ENCODE measurements at places on chromosomes 4 and X.

GRCh38 chrX:3678328-3678727 lies 35.1 kb downstream of the PRKX start:
- DNase-seq = no peak

DNA sequence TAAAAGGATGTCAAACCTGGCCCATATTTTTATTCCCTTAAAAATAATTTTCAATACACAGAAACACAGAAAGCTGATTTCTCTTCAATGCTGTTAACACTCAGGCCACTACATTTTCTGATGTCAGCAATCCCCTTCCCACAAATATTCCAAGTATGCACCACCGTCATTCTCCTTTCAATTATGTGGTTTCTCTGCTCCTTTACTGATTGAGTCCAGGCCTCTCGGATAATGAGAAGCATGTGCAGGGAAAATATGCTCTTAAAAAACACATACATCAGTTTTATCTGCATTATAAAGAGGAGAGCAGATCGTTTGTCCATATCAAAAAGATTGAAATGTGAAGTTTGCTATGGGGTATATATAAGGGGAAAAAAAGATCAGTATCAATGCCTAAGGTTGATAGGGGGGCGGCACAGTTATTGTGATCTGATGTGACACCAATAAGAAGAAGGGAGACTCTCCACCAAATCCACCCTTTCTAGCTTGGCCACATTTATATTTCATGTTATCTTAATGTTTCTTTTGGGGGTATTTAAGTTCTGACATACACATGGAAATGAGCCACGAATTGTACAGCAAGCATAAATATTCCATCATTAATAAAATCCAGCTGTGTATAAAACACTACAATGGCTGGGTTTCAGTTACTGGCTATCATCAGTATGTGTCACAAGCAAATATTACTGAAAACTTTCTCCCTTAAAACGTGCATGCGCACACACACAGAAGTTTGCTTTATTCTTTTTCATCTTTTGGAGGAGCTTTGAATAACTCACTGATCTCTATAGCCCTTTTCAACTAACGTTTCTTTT lies 6.4 kb downstream of the AMOT start:
- DNase-seq = no peak

- no peak for DNase-seq
These were observed 8.4 kb downstream of the N4BP2 start for GRCh38 chr4:40065010-40065409.

- DNase-seq = no peak
These were observed at the start of gene BEX4 for GRCh38 chrX:103214870-103215424. BEX4 (plus strand) TSS chrX:103215108; CDS start chrX:103216154, 1,046 bp downstream.

DNA sequence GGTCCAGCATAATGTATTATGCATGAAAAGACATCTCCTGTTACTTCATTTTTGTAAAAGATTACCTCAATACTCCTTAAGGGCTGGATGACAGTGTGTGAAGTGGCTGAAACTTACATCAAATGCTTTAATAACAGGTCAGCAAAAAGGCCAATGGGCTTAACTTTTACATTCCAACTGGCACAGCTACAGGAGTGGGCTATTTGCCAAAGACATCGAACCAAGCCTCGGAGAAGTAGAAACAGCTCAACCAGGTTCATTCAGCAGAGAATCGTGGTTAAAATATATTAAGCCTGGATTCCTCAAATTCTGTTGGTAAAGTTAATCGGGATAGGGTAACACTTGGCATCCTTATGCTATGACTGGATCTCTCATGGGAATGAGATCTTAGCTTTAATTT lies 639.7 kb downstream of the TRIML1 start:
- DNase-seq = no peak

DNA sequence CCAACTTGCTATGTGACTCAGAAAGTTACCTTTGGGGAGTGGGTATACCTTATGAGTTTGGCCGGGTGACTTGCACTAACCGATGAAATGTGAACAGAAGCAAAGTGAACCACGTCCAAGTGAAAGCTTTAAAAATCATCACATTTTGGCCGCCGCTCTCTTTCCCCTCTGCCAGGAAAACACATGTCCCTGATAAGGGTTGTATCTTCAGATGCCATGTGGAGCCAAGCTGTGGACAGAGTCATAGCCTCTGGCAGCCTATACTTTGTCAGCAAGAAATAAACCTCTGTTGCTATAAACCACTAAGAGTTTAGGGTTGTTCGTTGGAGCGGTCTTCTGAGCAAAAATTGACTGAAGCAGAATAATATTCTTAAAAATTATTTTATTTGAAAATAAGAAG lies 92.3 kb downstream of the PRDM5 start:
- DNase-seq = no peak

GRCh38 chr4:7322166-7322991 lies 112.4 kb downstream of the PSAPL1 start:
- DNase-seq = no peak

- DNase-seq = peak; percentile 31
These were observed 12.2 kb downstream of the SULT1B1 start for GRCh38 chr4:69748173-69748572.

- no peak for DNase-seq
These were observed 28.2 kb upstream of the CENPU start for GRCh38 chr4:184762100-184762499.

Measured in epithelial cell of prostate (primary cell).